ENCODE measurements at places on chromosomes 16 and 17.

DNA sequence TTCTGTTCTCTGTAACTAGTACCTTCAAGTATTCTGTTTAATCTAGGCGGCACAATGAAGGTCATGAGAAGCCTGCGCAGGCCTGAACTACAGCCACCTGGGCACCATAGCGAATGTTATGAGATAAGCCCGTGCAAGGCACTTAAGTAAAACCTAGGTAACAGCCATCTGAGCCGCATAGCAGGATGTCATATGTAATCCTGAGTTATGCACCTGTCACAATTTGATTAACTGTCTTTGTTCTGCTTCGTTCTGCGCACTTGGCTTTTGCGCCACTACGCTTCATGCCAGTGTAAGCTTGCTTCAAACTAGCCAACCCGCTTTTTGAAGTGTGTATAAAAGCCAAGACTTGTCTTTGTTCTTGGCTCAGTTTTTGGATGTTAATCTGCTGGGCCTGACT, 449.8 kb downstream of the KCNJ18 start:
- DNase-seq = no peak

- no peak for DNase-seq
Measured at GRCh38 chr17:27496971-27497370, 40.7 kb downstream of the KSR1 start.

- DNase-seq = no peak
Measured at GRCh38 chr16:54326266-54326662, 39.7 kb upstream of the IRX3 start.

DNA sequence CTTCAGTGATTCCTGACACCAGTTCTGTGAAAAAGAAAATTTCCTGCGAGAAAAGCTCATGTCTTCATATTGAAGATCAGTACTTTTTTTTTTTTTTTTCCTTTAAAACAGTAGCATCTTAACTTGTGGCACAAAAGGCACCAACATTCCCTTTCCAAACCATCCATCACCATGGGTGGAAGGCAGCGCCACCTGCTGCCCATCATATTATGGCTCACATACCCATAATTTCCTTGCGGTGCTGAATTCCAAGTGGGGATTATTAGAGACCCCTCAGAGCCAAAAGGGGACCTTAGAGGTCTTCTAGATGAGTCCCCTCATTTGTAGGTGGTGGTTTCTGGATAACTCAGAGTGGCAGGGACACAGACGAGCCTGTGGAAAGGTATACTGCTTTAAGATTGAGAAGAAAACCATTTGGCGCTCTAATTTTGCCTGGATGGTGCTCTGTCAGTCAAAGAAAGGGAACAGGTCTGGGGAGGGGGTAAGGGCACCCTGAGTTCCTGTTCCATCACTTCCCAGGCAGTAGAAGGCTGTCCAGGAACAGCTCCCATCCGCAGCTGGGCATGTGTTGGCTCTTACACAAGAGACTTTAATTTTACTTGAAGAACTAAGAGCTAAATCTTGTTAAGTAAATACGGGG, 7.9 kb upstream of the SOST start:
- DNase-seq = peak; percentile 74

GRCh38 chr17:67110619-67111018, 66.3 kb downstream of the CACNG1 start:
- DNase-seq = no peak

DNA sequence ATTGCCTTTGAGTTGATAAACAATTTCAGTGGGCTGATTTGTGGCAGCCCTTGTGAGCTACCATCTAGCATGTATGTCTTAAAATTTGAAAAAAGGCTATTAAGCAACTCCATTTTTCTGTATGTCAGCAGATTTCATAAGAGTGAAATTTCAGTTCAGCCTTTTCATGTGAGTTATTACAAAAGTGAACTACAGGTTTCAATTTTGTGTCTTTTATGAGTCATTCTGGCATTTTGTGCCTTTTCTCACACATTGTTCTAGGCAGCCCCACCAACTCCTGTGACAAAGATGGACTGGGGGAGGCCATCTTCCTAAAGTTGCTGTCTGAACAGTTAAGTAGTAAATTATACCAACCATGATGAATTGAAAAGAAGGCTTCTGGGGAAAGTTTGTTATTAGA, 52.1 kb downstream of the USP10 start:
- DNase-seq = no peak

DNA sequence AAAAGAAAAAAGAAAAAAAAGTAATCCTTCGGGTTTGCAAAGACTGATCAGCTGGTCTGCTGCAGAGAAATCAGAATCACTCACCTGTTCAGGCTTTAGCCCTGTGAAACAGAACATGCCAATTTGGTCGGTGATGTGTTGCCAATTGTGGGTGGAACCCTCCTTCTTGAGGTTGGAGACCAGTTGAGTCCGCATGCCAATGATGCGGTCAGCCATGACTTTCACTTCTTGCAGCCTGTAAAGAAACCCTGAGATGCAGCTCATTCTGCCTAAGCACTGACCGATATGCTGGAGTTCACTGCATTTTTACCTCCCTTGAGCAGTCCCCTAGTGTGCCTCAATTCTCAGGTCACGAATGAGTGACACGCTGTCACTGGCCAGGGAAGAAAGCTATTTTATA, 24.8 kb upstream of the SLC38A7 start:
- no peak for DNase-seq

DNA sequence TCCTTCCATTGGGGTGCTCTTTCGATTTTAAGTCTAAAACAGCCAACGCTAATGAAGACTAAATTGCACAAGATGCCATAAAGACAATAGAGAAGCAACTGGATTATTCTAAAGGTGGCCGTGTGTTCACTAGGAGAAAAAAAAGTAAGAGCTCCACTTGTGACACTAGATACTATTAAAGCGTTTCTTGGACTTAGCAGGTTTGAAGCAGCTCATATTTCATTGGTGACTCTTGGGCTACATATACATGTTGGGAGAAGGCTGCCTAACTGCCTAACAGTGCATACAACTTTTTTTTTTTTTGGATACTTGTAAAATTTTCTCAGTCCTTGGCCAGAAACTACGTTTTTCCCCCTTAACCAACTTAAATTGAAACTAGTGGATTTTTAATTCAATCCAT, 111.8 kb upstream of the NOG start:
- DNase-seq = no peak

DNA sequence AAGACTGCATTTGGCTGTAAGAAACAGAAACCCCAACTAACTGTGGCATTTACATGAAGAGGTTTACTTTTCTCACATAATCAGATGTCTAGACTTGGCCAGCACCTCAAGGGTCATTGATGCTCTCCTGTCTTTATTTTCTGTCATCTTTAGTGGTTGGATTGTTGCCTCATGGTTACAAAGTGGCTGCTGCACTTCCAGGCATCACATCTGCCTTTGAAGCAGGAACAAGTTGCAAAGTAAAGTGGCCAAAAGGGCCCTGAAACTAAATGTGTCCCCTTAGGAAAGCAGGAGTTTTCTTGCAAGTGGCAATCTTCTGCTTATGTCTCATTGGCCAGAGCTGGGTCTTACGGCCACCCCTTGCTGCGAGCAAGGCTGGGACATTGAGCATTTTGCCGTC, 26.5 kb upstream of the STH start:
- no peak for DNase-seq

DNA sequence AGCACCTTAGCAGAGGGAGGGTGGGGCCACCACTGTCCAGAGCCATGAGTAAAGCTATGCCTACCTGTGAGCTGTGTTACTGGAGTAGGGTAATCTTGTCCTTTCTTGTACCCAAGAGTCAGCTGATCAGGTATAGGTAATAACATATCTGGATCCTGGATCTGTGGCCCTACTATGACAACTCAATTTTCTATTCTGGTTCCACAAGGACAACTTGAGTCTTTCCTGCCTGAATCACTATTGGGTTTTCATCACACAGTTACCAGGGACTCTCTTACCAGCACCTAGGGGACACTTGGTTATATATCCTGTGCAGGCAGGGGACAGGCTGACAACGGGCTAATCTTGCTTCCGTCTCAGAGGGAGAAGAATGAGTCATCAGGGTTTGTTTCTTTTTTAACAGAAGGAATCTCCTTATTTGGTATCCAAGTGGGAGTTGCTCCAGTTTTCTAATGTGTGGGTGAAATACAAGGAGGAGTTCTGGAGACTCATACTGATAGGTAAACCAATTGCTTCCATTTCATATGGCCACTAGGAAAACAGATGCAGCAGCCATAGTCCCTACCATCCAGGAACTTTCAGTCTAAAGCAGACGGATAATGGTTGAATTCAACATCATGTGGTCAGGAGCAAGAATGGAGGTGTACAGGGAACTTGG, 6.8 kb downstream of the ZNF267 start:
- DNase-seq = no peak

- no peak for DNase-seq
Measured at GRCh38 chr17:3796110-3796821, 4.7 kb downstream of the ITGAE start.

- no peak for DNase-seq
Measured at GRCh38 chr16:85640254-85640558, 27.1 kb downstream of the GSE1 start.

DNA sequence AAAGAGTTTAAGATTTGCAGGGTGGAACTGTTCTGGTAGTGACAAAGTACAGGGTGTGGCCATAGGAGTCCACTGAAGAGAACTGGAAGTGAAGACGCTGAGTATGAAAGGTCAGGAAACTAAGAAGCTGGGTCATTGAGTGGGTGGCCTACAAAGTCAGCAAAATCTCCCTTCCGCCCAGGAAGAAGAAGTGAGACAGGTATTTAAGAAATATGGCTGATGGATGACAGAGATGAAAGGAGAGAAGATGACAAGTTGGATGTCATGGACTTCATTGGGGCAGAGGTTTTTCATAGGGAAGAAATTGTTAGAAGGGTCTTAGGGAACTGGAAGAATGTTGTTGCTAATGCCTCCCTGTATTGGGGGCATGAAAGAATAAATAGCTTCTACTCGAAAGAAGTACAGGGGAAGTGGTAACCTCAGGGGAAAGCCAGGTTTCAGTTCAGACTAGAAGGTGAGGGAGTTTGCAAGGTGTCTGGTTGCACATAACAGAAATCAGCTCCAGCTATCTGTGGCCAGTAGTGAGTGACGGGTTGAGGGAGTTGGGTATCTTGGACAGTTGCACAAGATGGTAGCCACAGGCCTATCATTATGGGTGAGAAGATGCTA, 33.6 kb upstream of the MED13 start:
- no peak for DNase-seq

GRCh38 chr17:28947639-28948038, 3.7 kb downstream of the PHF12 start:
- DNase-seq = no peak

GRCh38 chr16:7421578-7421977, 88.9 kb downstream of the RBFOX1 start:
- DNase-seq = no peak

GRCh38 chr16:80038566-80038965, 438.0 kb upstream of the MAF start:
- no peak for DNase-seq

GRCh38 chr16:11683145-11683544, 14.9 kb downstream of the SNN start:
- no peak for DNase-seq

DNA sequence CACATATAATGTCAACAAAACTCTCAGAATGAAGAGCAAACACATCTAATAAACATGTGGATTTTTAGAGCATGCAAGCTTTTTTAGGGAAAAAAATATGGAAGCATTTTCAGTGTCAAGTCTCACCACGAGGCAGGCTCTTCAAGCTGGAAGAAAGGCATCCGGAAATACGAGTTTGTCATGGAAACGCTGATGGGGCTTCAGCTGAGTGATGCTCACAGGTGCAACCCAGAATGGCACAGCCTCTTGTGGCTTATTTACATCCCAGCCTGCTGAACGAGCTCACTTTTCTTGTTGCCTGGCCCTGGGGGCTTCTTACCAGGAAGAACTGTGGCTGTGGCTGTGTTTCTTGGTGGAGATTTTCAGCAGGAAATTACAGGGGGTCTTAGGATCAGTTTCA, 24.1 kb upstream of the DYNLL2 start:
- DNase-seq = no peak

- DNase-seq = no peak
Measured at GRCh38 chr17:65433157-65433556, 128.3 kb downstream of the AXIN2 start.

- no peak for DNase-seq
Measured at GRCh38 chr17:8935191-8935590, 30.3 kb downstream of the PIK3R5 start.

DNA sequence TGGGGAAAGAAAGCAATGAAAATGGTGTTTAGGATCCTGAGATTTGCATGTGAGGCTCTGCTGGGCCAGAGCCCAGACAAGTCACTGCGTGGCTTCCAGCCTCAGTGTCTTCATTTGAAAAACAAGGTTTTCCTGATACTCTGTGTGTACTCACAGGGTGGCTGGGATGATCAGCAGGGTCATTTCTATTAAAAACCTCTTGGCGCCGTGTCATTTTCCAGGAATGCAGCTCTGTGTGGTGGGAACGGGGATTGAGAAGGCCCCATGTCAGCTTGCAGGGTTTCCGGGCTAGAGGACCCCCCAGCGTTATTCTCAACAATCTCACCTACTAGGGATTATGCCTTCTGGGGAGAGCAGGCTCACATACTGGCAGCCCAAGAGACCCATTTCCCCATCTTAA, 73.5 kb downstream of the FOXL1 start:
- DNase-seq = no peak

DNA sequence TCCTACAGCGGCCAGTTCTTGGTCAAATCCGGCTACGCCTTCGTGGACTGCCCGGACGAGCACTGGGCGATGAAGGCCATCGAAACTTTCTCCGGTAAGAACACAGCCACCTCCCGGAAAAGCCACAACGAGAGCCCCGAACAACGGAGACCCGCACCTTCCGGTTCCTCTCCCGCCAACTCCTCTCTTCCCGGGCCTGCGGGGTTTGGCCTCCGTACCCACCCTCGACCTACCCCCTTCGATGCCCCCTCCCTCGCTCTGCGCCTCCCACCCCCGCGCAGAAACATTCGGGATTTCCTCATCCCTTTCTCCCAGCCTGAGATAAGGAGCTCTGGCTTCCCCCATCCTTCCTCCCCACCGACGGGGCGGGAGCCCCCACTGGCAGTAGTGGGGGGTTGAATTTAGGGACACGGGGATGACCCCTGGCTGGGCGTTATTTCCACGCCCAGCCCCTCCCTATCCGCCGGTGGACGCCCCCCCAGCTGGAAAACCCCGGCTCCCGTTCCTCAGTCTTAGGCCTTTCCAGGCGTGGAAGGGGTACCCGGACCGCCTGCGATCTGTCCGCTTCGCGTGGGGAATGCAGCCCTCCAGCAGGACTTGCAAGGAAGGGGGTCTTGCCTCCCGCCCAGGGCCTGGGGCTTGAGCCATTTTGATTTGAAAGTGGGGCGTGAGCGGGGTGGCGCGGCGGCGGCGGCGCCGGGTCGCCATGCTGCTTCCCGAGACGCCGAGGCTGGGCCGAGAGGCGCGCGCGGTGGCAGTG, 822 bp downstream of the IGF2BP1 start:
- no peak for DNase-seq

- no peak for DNase-seq
Measured at GRCh38 chr16:20740007-20740883, 1.4 kb downstream of the THUMPD1 start.

GRCh38 chr17:72466199-72466598, 345.4 kb downstream of the SOX9 start:
- no peak for DNase-seq

GRCh38 chr16:31085411-31085810, 3.3 kb downstream of the PRSS53 start:
- no peak for DNase-seq
